ENCODE measurements at places on chromosomes 13 and 19. TPM values are rescaled to one million over a fixed set of nuclear protein-coding genes. Genes with fewer than 3 reads are reported as not detected.

KLK14 gene
- not detected for total RNA-seq

ENOX1 gene
- 0.68 TPM for total RNA-seq

CPB2 gene
- total RNA-seq = not detected

SLC25A15 gene
- total RNA-seq = 33.7 TPM

LILRA6 gene
- not detected for total RNA-seq

TNFSF13B gene
- 0.45 TPM for total RNA-seq

KCNJ14 gene
- total RNA-seq = 0.69 TPM

MCOLN1 gene
- 6.6 TPM for total RNA-seq

IGSF23 gene
- total RNA-seq = not detected

DNA sequence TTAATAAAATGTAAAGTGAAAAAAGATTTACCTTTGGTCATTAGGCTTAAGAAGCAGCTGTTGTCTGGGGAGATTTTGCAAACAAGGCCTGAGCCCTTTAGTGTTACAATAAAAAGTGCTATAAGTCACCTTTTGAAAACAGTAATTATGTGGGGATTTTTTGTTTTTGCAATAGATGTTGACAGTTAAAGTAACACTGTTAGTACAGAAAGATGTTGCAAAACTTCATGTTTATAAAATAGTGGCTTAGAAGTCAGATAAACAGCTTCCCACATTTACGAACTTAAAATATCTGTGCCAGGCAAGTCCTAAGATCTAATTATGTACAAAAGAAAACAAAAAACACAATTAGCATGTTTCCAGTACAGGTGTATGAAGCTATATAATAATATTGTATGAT is 138.0 kb upstream of the IRS2 start:
- no peak for DNase-seq

DNA sequence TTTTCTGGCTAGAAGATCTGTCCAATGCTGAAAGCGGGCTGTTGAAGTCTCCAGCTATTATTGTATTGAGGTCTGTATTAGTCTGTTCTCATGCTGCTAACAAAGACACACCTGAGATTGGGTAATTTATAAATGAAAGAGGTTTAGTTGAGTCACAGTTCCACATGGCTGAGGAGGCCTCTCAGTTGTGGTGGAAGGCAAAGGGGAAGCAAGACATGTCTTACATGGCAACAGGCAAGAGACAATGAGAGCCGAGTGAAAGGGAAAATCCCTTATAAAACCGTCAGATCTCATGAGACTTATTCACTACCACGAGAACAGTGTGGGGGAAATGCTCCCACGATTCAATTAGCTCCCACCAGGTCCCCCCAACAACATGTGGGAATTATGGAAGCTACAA is 980.4 kb downstream of the SLITRK5 start:
- DNase-seq = no peak

- peak; percentile 80 for DNase-seq
Observed at GRCh38 chr13:101474419-101474957, 22.0 kb downstream of the ITGBL1 start.

- DNase-seq = no peak
Observed at GRCh38 chr19:3098515-3099346, 4.6 kb downstream of the GNA11 start.

- no peak for DNase-seq
Observed at GRCh38 chr19:12884627-12884925, 2.4 kb downstream of the KLF1 start.

DNA sequence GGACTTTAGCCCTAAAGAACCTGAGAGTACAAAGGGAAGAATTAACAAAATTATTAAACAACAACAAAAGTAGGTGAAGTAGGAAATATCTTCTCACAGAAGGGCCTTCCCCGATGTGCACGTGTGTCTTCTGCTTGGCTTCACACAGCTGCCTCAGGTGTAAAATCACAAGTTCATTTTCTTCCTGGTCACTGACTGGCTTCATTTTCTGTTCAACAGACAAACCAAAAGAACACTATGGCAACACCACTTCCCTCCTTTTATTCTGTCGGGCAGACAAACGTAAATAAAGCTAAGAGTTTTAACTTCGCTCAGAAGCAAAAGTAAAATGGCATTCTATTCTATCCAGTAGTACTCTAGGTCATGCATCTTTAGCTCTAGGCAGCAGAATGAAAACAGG is 140.9 kb downstream of the TBC1D4 start:
- no peak for DNase-seq

DNA sequence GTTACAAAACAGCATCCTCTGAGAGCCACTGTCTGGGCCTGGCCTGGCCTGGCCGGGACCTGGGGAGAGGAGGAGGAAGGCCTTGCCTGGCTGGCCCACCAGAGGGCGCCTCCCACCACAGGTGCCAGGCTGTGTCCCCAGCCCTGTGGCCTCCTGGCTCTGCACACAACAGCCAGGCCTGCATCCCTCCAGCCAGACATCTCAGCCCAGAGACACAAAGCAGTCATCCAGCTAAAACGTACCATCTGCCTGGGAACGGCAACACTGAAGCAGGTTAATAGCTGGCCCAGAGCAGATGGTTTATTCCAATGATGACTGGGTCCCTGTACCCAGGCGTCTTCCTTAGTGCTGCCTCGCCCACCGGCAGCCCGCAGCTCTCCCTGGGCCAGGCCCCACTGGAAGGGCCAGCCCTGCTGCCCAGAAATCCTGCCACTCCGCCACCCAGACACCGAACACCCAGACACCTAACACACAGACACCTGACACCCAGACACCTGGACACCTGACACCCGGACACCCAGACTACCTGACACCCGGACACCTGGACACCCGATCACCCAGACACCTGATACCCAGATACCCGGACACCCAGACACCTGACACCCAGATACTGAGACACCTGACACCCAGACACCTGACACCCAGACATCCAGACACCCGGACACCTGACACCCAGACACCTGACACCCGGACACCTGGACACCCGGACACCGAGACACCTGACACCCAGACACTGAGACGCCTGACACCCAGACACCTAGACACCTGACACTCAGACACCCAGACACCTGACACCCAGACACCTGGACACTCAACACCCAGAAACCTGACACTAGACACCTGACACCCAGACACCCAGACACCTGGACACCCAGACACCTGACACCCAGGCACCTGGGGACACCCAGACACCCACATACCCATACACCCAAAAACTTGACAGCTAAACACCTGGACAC is 20.1 kb downstream of the C19orf12 start:
- peak; percentile 85 for DNase-seq

GRCh38 chr19:48480558-48481500 is 11.7 kb downstream of the CYTH2 start:
- no peak for DNase-seq

- no peak for DNase-seq
Observed at GRCh38 chr19:47376589-47377144, 27.6 kb downstream of the DHX34 start.

- peak; percentile 74 for DNase-seq
Observed at GRCh38 chr19:1070931-1071791, 4.2 kb downstream of the ARHGAP45 start.

- no peak for DNase-seq
Observed at GRCh38 chr13:24226762-24227161, 66.2 kb downstream of the SPATA13 start.

- DNase-seq = no peak
Observed at GRCh38 chr13:78786459-78786858, 127.5 kb upstream of the OBI1 start.

GRCh38 chr19:38515896-38516295 is 82.4 kb downstream of the RYR1 start:
- no peak for DNase-seq

GRCh38 chr19:55178781-55179599 is 1.1 kb downstream of the SYT5 start:
- peak; percentile 97 for DNase-seq

DNA sequence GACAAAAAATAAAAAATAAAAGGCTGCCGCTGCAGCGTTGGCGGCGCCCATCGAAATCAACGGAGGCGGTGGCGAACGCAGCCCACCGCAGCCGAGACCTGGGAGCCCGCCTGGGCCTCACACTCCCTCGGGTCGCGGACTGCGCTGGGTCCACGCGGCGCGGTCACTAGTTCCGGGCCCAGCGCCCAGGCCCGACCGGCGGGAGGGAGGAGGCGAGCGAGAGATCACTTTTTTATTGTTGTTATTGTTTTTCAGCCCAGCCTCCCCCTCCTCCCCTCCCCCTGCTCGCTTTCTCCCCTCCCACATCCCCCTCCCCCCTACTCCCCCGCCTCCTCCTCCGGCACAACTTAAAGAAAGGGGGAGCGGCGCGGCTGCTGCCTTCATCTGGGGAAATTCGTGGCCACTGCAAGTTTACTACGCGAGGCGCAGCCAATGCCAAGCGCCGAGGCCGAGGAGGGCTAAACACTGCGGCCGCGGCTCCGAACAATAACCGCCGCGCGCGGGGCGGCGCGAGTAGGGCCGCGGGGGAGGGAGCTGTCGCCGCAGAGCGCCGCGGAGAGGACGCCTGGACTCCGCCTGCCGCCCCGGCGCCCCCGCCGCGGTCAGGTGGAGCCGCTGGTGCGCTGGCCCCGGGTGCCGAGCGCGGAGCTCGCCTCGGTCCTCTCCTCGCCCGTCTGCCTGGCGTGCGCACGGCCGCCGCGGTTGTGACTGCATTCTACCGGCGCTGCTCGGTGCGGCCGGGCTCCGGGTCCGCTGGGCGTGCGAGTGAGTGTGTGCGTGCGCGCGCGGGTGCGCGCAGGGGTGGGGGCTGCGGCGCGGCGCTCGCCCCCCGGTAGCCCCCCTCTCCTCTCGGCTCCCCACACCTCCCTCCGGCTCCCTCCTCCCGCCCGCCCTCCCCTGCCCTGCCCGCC is 505 bp upstream of the ZIC2 start:
- peak; percentile 96 for DNase-seq

DNA sequence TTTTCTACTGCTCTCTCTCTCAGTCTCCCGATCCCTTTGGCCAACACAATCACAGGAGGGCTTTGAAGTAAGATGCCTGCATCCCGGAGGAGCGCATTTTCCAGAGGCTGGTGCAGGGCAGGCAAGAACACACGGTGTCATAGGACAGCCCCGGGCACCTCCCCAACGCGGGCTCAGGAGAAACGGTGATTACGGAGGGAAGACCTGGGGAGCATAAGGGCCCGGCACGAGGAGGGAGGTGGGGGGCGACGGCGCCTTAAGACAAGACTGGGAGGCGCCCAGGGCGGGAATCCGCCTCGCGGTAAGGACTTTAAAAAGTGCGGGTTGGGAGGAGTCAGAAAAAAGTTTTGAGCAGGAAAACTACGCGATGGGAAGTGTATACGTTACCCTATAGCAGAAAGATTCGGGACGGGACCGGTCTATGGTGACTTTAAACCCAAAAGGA is 18.7 kb upstream of the ZNF888 start:
- DNase-seq = peak; percentile 68

- DNase-seq = no peak
Observed at GRCh38 chr19:51809787-51810186, 14.8 kb downstream of the FPR3 start.

DNA sequence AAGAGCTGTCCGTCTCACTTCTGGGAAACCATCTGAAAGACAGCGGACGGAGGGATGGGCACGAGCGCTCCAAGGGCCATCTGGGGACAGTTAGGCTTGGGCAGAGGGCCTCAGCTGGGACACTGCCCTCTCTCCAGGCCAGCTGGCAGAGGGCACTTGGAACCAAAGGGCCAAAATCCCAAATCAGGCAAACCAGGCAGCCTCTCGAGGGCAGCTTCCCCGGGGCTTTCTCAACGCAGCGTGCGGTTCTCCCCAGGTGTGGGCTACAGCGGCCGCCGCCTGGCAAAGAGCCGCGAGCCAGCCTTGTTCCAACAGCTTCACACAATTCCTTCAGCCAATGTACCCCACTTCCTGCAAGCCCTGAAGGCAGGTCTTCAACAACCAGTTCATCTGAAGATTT is 5.0 kb downstream of the MLLT1 start:
- DNase-seq = no peak

- no peak for DNase-seq
Observed at GRCh38 chr13:28173793-28174192, 35.4 kb downstream of the PAN3 start.

GRCh38 chr13:87274209-87274819 is 396.9 kb upstream of the SLITRK5 start:
- DNase-seq = peak; percentile 78

DNA sequence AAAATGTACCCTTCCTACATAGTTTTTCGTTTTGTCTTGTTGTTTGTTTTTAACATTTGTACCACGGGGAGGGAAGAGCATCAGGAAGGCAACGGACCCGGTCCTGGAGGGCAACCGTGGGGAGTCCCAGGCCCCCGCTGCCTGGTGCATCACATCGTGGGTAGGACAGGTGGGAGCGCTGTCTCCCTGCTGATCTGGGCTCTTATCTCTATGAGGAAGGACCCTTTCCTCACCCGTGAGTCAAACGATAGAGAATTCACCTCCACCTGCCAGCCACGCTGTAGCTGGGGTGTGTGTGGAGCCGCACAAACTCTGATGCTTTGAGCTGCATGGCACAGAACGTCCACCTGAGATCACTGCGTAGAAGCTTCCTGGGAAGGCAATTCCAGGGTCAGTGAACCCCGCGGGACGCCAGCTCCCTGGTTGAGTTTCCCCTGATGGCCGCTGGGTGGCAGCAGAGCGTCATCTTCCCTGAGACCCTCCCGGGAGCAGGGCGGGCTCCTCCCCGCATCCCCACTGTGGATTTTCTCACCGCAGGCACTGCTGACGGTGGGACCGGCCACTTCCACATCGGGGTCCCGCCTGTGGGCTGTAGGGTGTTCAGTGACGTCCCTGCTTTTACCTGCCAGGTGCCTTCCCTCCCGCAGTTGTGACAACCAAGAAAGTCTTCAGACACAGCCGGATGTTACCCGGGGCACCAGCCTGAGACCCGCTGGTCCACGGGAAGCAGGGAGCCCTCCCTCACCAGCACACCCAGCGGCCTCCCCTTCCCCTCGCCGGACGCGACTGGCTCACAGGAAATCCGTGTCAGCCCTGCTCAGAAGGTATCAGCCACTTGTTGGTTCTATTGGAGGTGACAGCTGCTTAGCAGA is 54.7 kb downstream of the ZNF787 start:
- peak; percentile 77 for DNase-seq

GRCh38 chr19:40519352-40520322 is 52.8 kb downstream of the SPTBN4 start:
- DNase-seq = peak; percentile 74

DNA sequence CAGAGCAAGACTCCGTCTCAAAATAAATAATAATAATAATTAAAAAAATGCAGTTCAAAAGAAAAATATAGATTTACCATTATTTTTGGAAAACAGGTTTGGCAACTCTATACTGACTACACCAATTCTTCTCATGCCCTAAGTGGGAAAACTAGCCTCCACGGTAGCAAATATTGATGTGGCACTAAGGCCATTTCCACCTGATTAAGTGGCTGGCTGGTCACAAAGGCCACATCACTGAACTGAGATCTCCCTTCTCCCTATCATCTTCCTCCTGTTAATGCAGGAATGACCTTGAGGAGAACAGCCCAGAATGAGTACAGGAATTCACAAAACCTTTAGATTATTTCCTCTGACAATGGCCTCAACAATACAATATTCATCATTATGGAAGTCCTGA is 18.6 kb downstream of the ZNF814 start:
- no peak for DNase-seq

- DNase-seq = no peak
Observed at GRCh38 chr13:98910501-98910951, 67.3 kb downstream of the DOCK9 start.
